Mucosa of gallbladder (tissue), 1 donor: ENCODE measurements at places on chromosomes 6 and 20. TPM values are rescaled to one million over a fixed set of nuclear protein-coding genes. Genes with fewer than 3 reads are reported as not detected.

The ZBP1 gene
- total RNA-seq: 1.3 TPM

- no peak for DNase-seq
Observed at GRCh38 chr20:4829514-4830215, 108.0 kb downstream of the PRND start.

The PPT2 gene
- 17.4 TPM for total RNA-seq

DNA sequence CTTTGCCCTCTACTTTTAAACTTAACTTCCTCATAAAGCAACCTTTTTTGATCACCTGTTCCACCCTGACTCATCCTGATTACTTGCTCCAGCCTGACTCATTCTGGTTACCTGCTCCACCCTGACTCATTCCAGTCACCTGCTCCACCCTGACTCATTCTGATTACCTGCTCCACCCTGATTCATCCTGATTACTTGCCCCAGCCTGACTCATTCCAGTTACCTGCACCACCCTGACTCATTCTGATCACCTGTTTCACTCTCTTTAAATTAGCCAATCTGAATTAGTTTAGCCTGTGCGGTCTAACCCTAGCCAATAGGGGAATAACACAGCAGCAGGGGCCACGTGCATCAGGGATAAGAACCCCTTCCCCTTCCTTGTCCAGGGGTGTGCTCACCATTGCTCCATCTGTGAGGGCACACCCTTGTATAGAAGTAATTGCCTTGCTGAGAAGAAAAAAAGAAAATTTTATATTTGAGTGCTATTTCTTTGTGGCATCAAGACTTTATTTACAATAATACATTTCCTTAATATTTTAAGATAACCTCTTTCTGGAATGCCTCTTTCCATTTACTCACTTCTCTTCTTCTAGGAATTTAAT is 17.9 kb downstream of the HLA-G start:
- DNase-seq: peak; percentile 56

DNA sequence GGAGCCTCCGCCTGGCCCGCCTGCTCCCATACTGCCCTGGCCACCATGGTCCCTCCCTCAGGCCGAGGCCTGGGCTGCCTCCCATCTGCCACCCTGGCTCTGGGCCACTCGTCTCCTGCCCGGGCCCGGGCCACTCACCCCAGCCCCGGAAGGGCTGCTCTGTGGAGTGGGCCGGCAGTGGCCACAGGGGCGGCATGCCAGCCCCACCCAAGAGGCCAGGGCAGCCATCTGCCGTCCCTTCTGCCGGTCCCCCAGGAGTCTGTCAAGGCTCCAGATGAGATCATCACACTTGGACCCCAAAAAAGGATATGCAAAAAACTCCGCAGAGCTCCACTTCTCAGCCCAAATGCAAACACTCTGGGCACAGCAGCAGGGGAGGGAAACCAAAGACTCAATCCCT is 23.8 kb upstream of the TLDC2 start:
- no peak for DNase-seq

The RNF182 gene
- total RNA-seq: 0.14 TPM

GRCh38 chr6:43972913-43973300 is 154.3 kb downstream of the MRPL14 start:
- DNase-seq: peak; percentile 86

- no peak for DNase-seq
Observed at GRCh38 chr6:44008821-44009370, 118.4 kb downstream of the MRPL14 start.

The FGD2 gene
- total RNA-seq: 20.5 TPM

DNA sequence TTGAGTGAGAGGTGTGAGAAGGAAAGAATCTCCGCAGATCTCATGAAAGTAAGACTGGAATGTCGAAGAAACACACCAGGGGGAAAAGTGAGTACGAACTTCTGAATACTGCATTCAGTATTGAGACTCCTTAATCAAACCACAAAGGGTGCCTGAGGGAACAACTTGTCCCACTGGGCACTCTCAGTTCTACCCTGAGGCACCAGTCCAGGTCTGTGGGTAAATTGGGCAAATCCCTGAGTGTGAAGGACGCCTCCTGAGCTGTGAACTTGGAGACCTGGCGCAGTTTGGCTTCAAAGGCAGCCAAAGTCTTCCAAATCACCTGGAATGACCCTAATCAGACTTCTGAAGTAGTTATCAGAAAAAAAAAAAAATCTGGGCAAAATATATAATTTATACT is 329.7 kb downstream of the BTBD9 start:
- no peak for DNase-seq
